ENCODE measurements at places on chromosomes 2 and 18. TPM values are rescaled to one million over a fixed set of nuclear protein-coding genes. Genes with fewer than 3 reads are reported as not detected.
A peak's percentile ranks its signal among the peaks of the same experiment; 100 is the strongest.

- peak; percentile 41 for DNase-seq
Observed at GRCh38 chr2:222561817-222562645, 93.9 kb downstream of the FARSB start.

DNA sequence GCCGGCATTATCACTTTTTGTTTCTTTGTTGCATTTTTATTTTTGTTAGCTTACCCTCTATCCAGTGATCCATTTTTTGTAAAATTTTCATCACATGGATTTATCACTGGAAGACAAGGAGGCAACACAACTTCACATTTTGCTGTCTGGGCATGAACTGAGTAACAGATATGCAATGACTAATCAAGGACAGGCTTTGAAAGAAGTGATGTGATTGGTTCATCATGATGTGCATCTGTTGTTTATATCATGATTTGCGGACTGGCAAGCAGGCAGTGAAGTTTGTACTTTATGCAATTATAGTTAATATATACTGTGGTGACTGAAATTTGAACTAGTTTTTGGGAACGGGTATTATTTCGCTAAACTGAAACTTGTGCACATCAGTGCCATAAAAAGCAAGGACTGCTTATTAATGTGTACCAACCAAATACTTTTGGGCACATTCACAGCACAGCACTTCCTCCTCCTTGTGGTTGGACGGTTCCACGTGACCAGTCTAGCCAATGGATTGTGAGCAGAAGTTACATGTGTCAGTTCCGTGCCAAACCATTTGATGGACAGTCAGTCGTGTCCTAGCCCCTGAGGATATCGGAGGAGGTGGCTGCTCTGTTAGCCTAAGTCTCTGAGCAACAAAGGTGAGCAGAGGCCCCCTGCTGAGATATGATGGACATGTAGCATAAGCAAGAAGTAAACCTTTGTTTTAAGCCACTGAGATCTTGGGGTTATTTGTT is 201.4 kb upstream of the SIX2 start:
- no peak for DNase-seq

DNA sequence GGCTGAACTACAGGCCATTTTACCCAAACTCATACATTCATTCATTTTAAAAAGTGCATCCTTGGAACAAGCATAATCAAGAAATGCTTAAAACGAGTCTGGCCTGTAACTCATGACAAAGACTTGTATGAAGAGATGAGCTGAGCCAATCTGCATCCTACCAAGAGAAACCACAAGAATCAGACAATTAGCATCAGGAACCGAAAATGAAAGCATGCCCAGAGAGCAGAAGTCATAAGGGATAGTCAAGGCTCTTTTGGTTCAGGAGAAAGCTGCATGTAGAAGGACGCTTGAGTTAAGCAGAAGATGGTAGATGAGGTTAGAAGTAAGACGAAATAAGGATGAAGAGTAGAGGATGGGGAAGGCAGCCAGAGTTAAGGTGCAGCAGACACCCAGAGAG is 137.0 kb upstream of the CTNNA2 start:
- DNase-seq, result no peak

MSTN gene
- not detected for total RNA-seq

DNA sequence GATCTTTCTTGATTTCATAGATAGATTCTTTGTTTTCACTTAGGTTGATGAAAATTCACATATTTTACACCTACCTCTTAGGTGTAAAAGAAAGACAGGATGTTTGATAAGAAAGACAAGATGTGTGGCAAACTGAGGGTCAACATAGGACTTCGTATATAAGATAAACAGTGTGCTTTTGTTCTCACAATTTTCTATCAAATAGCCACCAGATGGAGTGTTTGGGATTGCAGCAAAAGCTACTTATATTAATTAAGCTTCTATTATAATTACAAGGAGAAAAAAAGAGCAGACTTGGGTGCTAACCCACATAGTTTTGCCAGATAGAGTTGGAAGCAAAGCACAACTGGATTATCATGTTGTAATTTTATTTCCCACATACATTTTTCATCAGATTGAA is 232.9 kb downstream of the CDH7 start:
- DNase-seq, result peak; percentile 5

LIMS3 gene
- total RNA-seq, result 0.69 TPM

KCNS3 gene
- total RNA-seq, result not detected

All from HepG2 (cell line).